Astrocyte of the hippocampus (primary cell): ENCODE measurements at places on chromosomes 13 and 19.
A peak's percentile ranks its signal among the peaks of the same experiment; 100 is the strongest.

- peak; percentile 78 for DNase-seq
Observed at GRCh38 chr19:33394006-33394722, 20.7 kb downstream of the CEBPG start.

DNA sequence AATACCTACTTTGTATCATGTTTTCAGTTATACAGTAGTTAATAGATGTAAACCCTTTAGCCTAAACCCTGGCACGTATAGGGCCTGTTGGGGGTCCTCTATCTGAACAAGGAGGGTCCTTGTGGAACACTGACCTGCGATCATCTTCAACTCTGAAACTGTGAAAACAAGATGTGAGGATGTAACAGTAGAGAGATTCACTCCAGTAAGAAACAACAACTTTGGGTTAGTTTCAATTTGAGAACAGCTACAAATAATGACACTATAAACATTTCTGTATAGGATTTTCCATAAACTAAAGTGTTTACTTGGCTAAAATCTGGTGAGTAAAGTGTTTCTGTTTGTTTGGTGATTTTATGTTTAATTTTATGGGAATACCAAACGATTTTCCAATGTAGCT lies 2.1 kb downstream of the CLC start:
- no peak for DNase-seq

DNA sequence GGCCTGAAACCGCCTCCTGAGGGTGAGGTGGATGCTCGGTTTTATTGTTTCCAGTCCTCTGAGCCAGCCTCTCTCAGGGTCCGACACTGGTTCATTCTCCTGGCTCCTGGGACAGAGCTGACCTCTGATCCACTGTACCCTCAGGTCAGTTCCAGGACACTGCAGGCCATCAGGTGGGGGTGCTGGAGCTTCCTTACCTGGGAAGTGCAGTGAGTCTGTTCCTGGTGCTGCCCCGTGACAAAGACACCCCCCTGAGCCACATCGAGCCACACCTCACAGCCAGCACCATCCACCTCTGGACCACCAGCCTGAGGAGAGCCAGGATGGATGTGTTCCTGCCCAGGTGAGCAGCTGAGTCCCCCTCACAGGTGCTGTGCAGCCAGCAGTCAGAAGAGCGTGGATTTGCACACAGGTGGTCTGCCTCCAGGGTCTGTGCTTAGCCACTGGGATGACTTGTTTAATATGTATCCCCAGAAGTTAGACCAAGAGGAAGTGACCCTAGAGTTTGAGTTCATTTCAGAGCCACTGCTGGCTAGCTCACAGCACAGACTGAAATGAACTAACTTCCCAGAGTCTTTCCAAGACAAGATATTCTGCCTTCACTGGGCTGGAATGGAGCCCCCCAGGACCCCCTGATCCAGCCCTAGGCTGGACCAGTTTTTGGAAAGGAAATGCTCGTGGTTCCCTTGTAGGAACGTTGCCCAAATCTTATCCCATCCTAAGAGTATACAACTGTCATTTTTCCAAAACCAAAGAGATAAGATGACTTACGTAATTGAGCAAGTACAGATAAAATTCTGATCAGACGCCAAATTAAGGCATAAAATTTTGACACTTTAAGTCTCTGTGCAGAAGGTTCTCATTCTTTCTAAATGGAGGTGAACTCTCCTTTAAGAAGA lies 8.8 kb downstream of the SERPINE3 start:
- DNase-seq: no peak

- no peak for DNase-seq
Observed at GRCh38 chr19:45674946-45675345, 6.9 kb downstream of the GIPR start.

DNA sequence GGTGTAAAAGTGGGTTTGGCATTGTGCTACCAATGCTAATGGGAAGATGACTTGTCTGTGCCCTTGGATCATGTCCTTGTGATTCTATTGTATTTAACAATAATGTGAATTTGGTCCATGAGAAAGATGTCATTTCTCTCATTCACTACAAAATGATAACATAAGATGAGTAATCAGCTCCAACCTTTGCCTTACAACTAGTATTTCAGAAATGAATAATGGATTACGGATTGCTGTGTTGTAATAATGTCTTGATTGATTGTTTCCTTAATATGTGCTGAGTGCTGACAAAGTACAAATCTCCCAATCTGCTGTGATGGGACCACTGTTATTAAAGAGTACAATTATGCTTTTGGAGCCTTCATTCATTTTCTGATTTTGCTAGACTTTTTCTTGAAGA lies 375.0 kb downstream of the PCDH9 start:
- no peak for DNase-seq
